ENCODE measurements at places on chromosomes 2 and 18.

DNA sequence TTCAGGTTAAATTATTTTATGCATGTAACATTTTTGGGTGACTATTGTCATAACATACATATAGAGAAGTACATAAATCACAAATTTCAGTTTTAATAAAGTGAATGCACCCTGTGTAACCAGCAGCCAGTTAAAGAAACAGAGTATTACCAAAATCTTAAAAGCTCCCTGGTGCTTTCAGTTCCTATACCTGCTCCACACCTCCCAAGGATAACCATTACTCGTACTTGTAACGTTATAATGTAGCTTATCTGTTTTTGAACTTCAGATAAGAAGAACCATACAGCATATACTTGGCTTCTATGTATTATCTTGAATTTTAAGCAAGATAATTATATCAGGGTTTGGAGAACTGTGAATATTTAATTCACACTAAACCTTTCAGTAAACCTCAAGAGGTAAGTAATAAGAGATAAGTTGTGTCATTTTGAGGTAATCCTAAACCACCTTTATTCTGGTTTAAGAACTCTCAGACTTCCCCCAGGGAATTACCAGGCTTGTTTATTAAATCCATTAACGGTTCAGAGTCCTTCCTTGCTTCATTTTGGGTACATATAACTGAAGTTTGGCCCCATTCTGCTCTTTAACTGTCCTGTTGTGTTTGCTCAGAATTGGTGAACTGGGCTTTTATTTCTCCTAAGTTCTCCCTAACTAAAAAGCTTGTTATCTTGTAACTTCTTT is 58.6 kb downstream of the LCLAT1 start:
- no peak for DNase-seq

- DNase-seq: no peak
Observed at GRCh38 chr2:30229596-30229995, 1.7 kb upstream of the LBH start.

GRCh38 chr18:6406910-6407470 is 7.7 kb downstream of the L3MBTL4 start:
- DNase-seq: no peak

- DNase-seq: no peak
Observed at GRCh38 chr2:232377841-232378734, 463 bp upstream of the ALPP start.

DNA sequence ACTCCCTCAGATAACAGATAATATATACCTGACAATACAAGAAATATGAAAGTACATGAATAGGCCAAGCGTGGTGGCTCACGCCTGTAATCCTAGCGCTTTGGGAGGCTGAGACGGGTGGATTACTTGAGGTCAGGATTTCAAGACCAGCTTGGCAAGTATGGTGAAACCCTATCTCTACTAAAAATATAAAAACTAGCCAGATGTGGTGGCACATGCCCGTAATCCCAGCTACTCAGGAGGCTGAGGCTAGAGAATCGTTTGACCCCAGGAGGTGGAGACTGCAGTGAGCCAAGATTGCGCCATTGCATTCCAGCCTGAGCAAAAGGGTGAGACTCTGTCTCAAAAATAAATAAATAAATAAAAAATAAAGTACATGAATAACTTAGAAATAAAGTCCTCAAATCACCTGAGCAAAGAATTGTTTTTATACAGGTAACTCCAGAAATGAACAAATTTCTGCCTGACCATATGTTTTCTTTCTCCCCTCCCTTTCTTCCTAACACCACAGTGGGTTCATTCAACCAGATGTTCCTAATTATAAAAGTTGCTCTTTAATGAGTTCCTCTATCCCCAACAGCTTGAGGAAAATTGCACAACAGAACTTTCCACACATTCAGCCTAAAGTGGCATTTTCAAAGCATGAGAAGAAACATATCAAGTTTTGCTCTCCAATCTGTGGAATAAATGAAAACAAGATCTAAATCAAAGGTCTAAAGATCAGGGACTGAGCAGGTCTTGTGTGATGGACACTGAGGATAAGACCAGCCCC is 33.6 kb upstream of the AP1S3 start:
- no peak for DNase-seq

DNA sequence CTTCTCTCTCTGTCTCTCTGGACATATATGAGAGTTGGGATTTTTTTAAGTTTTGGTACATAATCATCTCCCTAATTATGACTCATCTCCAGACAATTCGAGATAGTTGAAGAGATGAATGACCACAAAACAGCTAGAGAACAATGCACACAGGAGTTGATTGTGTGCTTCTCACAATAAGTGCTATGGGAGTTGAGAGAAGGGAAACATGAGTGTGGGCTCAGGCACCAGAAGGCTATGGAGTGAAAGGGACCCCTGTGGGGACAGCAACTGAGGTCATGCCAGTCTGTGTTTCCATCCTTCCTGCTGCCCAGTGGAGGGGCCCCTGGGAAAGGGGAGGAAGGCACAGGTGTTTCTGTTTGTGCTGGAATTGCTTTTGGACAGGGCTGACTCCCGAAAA is 6.5 kb upstream of the YWHAQ start:
- DNase-seq: no peak

- no peak for DNase-seq
Observed at GRCh38 chr2:234203135-234203984, 152.9 kb downstream of the SPP2 start.

DNA sequence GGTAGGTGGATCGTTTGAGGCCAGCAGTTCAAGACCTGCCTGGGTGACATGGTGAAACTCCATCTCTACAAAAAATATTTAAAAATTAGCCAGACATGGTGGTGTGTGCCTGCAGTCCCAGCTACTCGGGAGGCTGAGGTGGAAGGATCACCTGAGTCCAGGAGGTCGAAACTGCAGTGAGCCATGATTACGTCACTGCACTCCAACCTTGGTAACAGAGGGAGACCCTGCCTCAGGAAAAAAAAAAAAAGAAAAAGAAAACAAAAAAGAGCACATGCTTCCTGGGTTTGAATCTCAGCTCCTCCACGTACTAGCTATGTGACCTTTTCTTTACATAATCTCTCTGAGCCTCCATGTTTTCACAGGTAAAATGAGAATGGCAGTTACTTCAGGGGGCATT is 107.5 kb upstream of the STPG4 start:
- no peak for DNase-seq

GRCh38 chr2:17959833-17960232 is 81.4 kb downstream of the KCNS3 start:
- no peak for DNase-seq

- peak; percentile 17 for DNase-seq
Observed at GRCh38 chr2:152743002-152743401, 24.6 kb downstream of the ARL6IP6 start.

GRCh38 chr2:120253021-120253882 is 600 bp downstream of the RALB start:
- peak; percentile 62 for DNase-seq

- DNase-seq: no peak
Observed at GRCh38 chr2:10926191-10926820, 14.6 kb downstream of the KCNF1 start.

- DNase-seq: no peak
Observed at GRCh38 chr2:236127010-236127409, 41.2 kb downstream of the GBX2 start.

GRCh38 chr2:84459944-84460429 is 907 bp upstream of the SUCLG1 start:
- no peak for DNase-seq

DNA sequence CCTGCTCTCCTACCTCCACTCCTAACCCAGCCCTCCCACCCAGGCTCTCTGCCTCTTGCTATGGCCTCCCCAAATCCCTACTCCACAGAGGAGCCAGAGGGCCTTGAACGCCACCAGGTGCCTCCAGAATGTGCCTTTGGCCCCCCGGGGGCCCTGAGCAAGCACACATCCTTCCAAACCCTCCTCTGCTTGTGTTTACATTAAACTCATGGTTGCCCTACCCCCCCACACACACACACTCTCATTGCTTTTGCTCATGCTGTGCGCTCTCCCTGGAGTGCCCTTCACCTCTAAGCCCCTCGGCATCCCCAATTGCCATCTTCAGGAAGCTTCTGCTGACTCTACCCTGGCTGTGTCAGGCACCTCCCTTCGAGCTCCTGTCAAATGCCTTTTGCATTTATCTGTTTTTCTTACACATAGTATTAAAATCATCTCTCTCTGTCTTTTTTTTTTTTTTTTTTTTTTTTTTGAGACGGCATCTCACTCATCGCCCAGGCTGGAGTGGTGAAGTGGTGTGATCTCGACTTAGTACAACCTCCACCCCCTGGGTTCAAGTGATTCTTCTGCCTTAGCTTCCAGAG is 16.3 kb upstream of the TET3 start:
- no peak for DNase-seq

DNA sequence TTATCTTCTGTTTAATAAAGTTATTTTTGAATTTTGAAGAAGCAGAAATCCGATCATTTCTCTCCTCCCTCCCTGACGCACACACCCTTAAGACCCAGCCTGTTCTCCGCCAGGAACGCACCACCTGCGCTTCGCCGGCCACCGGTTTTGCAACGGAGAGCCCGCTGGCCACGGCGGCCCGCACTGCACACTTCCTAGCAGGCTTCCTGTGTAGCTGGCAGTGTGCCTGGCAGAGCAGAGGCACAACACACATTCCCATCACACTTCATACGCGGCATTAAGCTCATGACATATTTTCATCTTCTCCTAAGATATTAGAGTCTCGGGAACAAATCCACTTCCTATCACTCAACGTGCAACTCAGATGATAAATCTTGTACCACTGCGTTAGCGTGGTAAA is 148.0 kb downstream of the HDAC4 start:
- DNase-seq: no peak

GRCh38 chr2:72036173-72036545 is 111.5 kb downstream of the CYP26B1 start:
- DNase-seq: no peak

DNA sequence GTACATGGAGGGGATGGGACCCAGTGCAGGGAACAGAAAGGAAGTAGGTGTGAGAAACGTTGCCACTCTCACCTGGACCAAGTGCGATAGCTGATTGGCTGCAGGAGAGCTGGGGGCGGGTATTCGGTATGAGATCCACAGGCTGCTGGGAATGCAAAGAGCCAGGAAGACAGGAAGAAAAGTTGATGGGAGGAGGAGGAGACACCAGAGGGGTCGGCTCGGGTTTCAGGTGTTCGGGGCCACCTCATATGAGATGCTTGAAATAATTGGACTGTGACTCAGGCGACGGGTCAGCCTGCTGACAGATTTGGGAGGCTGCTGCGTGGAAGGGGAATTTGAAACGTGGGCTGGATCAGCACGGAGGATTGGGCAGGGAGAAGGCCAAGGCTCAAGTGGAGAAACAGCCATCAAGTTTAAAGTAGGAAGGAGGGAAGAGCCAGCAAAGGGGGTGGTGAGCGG is 65.1 kb downstream of the MRPS9 start:
- DNase-seq: no peak

DNA sequence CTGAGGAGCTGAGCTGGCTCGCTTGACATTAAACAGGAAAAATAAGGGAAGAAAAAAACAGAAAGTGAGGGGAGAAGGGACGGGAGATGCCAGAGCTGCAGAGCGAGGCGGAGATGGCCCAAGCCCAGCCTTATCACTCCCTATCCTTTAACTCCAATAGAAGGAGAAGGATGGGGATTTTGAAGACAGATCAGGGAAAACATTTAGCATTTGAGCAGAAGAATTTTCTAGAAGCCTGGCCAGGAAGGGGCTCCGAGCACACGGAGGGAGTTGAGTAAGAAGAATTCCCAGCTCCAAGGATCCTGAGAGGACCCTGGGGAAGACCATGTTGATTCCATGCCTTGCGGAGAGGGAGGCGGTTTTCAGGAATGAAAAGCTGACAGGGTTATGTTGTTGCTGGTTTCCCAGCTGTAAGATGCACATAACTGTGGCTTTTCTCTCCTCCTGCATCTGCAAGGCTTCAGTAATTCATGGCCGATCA is 35.6 kb downstream of the TWIST2 start:
- DNase-seq: no peak

- DNase-seq: no peak
Observed at GRCh38 chr2:10309286-10309685, 6.6 kb downstream of the HPCAL1 start.

DNA sequence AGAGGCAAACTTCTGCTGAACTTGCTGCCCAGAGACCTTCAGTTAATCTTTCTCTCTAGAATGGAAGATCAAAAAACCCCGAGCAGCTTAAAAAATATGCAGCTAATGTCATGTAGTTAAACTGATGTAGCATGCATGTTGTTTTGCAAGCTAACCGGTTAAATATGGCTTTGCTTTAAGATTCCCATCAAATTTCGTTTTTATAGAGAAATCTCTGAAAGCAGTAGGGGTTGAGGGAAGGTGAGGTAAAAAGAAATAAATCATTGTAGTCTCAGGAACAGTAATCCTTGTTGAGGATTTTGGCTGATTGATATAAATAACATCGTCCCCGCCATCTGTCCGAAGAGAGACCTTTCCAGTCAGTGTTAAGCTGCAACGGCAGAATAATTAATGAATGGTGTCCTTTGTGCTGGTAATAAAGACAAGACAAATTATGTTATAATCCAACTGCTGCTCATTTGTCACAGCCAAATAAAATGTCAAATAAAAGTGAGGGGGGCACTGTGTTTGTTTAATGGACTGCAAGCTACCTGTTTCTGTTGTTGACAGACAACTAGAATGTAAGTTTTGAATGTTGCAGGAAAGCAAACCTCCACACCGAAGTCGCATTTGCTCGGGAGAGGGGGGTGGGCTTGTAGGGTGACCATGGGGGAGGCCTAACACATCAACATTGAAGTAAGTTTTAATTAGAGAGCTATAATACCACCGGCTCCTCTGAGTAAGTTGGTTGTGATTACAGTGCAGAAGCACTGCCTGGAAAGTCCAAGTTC is 555.5 kb downstream of the ARHGAP15 start:
- no peak for DNase-seq

DNA sequence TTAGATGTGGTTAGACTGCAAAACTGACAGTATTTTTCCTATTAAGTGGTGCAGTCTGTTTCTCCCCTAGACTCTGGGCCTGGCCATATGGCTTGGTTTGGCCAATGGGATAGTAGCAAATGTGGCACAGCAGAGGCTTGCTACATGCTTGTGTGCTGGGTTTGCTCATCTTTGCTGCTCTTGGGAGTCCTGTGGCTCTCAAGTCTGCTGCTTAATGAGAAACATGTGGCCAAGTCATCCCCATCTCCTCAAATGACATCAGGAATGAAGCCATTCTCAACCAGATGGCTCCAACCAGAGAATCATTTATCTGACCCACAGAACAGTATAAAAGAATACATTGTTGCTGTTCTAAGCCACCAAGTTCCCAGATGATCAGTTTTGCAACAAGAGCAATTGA is 57.1 kb upstream of the PAX3 start:
- no peak for DNase-seq

DNA sequence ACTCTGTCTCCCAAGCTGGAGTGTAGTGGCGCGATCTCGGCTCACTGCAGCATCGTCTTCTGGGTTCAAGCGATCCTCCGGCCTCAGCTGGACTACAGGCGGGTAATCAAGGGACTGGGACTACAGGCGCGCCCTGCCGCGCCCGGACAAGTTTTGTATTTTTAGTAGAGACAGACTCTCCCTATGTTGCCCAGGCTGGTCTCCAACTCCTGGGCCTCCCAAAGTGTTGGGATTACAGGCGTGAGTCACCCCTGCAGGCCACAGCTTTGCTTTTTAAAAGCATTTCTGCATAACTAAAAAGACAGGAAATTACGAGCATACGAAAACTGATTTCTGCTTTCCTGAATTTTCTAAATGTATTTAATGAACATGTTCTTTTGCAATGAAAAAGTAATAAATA is 916 bp upstream of the OSBPL1A start:
- no peak for DNase-seq

- DNase-seq: no peak
Observed at GRCh38 chr2:54634021-54634420, 89.4 kb upstream of the EML6 start.
